ENCODE measurements at places on chromosomes 1 and 21.
A peak's percentile ranks its signal among the peaks of the same experiment; 100 is the strongest.

DNA sequence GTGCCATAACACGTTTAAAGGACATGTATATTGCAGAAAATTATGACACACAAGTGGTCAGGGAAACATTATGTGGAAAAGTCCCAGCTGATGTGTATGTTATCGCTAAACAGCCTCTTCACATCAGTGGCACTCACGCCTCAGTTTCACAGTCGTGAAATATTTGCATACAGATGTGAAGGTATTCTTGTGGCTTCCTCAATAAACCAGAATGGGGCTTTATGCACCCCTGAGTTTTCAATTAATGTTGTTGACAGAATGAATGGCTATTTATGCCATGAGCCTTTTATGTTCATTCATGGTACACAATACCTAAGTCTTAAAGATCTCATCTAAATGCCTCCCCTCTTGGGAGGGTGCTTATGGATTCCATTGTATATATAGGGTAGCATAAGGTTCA is 202.1 kb upstream of the ADGRL2 start:
- DNase-seq, result no peak

GRCh38 chr1:50977575-50978143 is 7.6 kb downstream of the CDKN2C start:
- DNase-seq, result peak; percentile 49

GRCh38 chr1:162709870-162710269 is 77.6 kb downstream of the DDR2 start:
- DNase-seq, result no peak

- no peak for DNase-seq
Observed at GRCh38 chr21:38506661-38507281, 8.5 kb upstream of the ERG start.

GRCh38 chr1:33563699-33564098 is 91.3 kb downstream of the ZSCAN20 start:
- no peak for DNase-seq

- DNase-seq, result no peak
Observed at GRCh38 chr1:117632269-117633067, 26.6 kb downstream of the TENT5C start.

Measured in HuH-7 (cell line).